ENCODE measurements at places on chromosomes 2 and 18.

GRCh38 chr2:163200741-163201140 lies 362.2 kb upstream of the KCNH7 start:
- DNase-seq: no peak

- peak; percentile 47 for DNase-seq
Measured at GRCh38 chr2:23425338-23425871, 40.4 kb downstream of the KLHL29 start.

DNA sequence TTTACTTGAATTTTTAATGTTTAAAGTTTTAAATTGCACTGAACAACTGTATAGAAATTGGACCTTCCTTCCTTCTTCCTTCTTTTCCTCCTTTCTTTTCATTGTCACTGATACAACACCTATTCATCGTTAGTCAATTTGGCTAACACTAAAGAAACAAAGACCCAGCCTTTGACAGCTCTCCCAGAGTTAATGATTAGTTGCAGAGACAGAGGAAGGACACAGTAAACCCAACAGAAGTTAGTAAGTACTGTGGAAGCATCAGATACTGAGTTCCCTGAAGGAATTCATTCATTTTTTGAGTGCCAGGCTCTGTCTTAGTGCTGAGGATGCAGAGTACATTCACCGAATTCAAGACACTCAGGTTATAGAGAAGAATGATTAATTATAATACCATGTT lies 77.9 kb upstream of the RAB27B start:
- no peak for DNase-seq

- DNase-seq: peak; percentile 33
Measured at GRCh38 chr2:11248-11941, 34.9 kb downstream of the FAM110C start.

GRCh38 chr2:236210536-236210935 lies 42.4 kb upstream of the GBX2 start:
- DNase-seq: no peak

GRCh38 chr2:48315896-48316194 lies 214.1 kb upstream of the STON1 start:
- DNase-seq: peak; percentile 67

GRCh38 chr2:12262681-12263436 lies 453.9 kb upstream of the TRIB2 start:
- DNase-seq: peak; percentile 84

DNA sequence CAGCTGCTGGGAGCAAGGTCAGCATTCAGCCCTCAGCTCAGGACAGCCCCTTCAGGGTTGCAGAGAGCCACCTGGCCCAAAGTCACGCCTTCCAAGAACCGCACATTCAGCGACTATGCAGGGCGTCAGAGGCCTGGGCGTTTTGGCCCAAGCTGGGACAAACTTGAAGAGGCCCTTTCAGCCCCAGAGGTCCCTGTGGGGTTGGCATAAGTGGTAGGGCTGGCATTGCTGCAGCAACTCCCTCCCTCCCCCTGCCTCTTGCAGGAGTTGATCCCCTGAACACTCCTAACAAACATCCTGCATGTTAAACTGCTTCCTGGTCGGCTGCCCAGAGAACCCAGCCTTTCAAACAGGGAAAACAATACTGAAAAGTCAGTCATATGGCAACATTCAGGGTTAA lies 192.9 kb upstream of the SMAD2 start:
- no peak for DNase-seq

DNA sequence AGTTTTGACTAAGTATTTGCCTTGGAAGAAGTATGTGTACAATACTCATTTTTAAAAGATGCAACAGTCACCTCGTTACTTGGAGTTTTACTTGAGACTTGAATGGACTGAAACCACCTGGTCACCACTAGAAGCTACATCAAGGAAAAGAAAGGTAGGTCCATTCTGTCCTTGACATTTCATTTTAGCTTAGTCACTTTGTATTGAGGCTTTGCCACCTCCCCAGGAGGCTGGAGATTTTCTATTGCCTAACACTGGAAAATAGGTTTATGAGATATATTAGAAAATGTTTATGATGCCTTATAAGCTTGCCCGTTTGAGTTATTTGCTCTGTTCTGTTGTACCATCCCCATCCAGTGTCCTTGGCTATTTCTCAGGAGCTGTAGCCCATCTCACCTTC lies 107.9 kb upstream of the ETAA1 start:
- no peak for DNase-seq

DNA sequence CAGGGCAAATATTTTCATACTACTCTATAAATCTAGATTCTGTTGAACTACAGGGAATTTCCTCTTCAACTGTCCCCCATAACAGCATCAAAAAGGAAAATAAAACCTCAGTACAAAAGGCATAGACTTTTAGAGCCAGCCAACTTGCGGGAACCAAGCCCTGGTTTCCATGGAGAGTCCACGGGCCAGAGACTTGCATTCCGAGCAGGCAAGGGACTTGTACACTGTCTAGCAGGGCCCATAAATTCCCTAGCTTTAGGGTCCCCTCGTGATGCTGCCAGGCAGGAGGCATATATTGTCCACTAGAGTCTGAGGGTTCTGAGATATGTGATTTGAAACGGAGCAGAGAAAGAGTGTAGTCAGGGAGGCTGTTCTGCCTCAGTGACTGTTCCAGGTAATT lies 153.1 kb upstream of the SLC14A2 start:
- no peak for DNase-seq

GRCh38 chr2:149738767-149739166 lies 151.2 kb upstream of the MMADHC start:
- DNase-seq: peak; percentile 32

DNA sequence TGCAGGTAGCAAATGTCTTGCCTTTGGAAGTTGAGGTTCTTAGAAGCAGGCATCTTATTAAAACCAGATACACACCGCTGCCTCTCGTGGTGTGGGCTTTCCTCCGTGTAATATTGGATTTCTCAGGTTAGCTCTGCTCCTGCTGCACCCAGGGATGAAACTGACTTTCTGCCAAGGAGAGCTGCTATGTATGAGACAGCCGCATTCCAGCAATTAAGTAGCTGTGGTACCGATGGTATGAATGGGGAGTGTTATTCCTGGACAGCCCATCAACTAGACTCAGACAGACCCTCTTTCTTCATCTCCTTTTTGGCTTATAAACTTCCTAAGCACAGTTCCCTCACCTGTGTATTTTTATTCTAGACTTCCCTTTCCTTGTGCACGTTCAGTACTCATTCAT lies 6.8 kb upstream of the EHD3 start:
- DNase-seq: no peak

DNA sequence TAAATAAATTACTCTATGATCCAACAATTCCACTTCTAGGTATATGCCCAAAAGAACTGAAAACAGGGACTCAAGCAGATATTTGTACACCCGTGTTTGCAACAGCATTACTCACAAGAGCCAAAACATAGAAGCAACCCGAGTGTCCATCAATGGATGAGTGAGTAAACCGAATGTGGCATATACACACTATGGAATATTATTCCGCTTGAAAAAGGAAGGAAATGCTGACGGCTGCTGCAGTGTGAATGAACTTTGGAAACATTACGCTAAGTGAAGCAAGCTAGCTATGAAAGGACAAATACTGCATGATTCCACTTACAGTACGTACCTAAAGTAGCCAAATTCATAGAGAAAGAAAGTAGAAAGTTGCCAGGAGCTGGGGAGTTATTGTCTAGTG lies 32.2 kb downstream of the MREG start:
- no peak for DNase-seq

- no peak for DNase-seq
Measured at GRCh38 chr2:200174433-200175216, 131.9 kb upstream of the SPATS2L start.

DNA sequence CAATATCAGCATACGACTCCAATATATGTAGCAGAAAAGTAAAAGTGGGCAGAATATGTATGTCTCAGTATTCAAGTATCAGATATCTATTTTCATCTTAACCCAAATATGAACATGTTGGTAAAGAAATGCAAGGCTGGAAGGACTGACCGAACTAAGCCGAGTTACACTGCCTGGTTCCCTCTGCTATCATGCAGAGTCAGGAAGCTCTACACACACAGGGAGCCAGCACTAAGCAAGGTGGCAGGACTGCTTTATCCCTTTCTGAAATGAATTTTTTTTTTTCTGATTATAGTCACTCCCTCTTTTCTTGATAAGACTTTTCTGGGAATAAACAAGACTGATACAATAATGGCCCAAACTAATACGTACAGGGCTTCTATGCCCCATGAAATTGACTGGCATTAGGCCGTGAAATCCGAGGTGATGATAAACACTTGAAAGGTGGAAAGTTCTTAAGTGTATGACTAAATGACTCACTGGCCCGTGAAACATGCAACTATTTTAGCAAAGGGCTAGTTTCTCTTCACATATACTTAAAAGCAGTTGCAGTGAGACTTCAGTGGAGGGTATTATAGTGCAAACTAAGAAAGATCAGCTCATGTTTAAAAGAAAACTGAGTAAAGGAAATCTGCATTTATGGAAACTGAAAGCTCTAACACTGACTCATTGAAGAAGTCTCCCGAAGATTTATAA lies 14.9 kb downstream of the DPP4 start:
- DNase-seq: no peak

DNA sequence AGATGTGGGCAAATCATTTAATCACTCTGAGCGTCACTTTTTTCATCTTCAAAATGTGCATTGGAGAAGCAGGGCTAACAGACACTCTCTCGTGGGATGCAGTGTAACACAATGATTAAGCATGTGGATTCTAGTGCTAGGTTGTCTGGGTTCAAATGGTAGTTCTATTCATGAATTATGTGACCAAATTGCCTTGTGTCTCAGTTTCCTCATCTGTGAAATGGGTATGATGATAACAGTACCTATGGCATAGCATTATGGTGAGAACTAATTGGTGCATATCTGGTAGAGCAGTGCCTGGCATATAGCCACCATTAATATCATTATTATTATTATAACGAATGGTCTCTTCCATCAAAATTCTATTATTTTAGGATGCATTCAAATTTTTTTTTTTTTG lies 142.4 kb upstream of the SIX3 start:
- DNase-seq: no peak

DNA sequence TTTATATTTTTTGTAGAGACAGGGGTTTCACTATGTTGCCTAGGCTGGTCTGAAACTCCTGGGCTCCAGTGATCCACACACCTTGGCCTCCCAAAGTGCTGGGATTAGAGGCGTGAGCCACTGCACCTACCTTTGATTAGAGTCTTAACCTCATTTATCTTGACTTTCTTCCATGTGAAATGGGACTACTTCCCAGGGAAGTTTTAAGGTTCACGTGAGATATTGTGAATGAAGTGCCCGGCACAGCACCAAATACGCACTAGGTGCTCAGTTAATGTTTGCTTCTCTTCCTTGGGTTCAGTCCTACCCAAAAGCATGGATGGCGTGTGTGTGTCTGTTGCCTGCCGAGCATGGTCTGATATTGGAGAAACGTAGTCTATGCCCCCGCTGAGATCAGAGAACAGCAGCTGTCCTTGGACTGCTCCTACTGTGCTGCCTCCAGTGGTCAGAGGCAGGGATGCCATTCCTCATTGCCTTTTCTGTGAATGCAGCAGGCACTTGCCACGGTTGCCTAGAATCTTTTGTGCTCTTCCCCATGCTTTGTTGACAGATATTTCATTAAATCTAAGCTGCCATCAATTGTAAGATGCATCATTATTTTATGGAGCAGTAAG lies 12.3 kb upstream of the TFCP2L1 start:
- peak; percentile 18 for DNase-seq

DNA sequence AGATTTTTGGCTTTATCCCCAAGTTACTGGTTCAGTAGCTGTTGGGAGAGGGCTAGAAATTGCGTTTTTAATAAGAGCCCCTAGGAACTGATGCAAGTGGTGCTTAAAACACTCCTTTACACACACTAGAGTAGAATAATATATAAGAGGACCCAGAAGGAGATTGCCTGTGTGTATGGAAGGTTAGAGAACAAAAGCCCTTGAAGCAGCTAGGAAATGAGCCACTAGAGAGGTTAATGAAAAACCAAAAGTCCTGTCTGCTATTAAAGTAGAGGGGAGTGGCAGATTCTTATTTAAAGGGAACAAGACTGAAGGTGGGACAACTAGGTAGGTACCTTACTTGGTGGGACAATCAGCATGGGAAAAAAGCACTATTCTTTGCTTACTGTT lies 14.4 kb upstream of the SLC39A10 start:
- DNase-seq: no peak

GRCh38 chr2:210188755-210189154 lies 17.5 kb upstream of the KANSL1L start:
- DNase-seq: no peak

GRCh38 chr2:66446941-66447340 lies 12.0 kb downstream of the MEIS1 start:
- no peak for DNase-seq

- no peak for DNase-seq
Measured at GRCh38 chr2:21993002-21993401, 869.2 kb downstream of the TDRD15 start.

DNA sequence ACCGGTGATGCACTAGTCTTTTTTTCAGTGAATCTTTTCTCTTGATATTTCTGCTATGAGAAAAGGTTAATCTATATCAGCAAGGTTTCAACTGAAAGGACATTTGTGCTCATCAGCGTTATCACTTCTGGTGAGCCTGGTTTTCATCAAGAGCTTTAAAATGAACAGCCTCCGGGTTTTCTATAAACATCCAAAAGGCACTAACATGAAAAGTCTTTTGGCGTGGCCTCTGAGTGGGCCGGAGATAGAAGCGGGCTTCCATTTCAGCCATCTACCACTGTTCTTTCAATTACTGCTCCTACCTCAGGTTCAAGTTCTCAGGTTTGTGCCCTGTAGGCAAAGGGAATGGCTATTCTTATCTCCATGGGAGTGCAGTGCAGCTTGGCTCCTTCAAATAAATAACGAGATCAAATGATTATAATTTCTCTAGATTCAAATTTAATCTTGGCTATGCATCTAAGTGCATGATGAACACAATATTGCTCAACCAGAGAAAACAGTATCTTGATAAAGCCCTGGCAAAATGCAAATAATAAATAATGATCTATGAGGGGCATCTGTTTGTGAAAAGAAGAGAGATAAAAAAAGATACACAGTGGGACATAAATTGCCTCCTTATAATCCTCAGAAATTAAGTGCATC lies 314.8 kb downstream of the CDH2 start:
- peak; percentile 52 for DNase-seq

DNA sequence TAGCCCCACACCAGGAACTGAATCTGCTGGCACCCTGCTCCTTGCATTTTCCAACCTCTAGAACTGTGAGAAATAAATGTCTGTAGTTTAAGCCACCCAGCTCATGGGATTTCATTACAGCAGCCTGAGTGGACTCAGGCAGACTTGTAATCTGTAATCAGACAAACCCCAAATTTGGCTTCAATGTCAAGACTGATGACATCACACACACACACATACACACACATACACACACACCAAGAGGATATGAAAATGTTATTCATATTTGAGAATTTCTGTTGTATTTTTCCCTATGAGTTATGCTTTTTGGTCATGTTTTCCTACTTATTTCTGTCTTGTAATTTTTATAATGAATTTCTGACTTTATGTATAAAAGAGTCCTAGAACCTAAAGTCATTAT lies 83.8 kb upstream of the GLI2 start:
- no peak for DNase-seq

- peak; percentile 1 for DNase-seq
Measured at GRCh38 chr2:19632403-19632991, 269.3 kb downstream of the TTC32 start.

GRCh38 chr2:26849056-26849999 lies 1.4 kb downstream of the DPYSL5 start:
- peak; percentile 18 for DNase-seq

- peak; percentile 66 for DNase-seq
Measured at GRCh38 chr2:17540813-17541530, 476 bp downstream of the VSNL1 start.

GRCh38 chr18:48735080-48735676 lies 196.3 kb downstream of the CTIF start:
- no peak for DNase-seq
